Heart left ventricle (tissue), 16 donors: ENCODE measurements at places on chromosomes 13 and 19.
A peak's percentile ranks its signal among the peaks of the same experiment; 100 is the strongest.

GRCh38 chr13:26017932-26018665, 33.7 kb downstream of the SHISA2 start:
- no peak overlapping the region for H3K27ac ChIP-seq
- H3K27me3 ChIP-seq: peaks cover 5% of the 10 kb centered on the region
- no peak overlapping the region for H3K4me3 ChIP-seq
- DNase-seq: no peak

DNA sequence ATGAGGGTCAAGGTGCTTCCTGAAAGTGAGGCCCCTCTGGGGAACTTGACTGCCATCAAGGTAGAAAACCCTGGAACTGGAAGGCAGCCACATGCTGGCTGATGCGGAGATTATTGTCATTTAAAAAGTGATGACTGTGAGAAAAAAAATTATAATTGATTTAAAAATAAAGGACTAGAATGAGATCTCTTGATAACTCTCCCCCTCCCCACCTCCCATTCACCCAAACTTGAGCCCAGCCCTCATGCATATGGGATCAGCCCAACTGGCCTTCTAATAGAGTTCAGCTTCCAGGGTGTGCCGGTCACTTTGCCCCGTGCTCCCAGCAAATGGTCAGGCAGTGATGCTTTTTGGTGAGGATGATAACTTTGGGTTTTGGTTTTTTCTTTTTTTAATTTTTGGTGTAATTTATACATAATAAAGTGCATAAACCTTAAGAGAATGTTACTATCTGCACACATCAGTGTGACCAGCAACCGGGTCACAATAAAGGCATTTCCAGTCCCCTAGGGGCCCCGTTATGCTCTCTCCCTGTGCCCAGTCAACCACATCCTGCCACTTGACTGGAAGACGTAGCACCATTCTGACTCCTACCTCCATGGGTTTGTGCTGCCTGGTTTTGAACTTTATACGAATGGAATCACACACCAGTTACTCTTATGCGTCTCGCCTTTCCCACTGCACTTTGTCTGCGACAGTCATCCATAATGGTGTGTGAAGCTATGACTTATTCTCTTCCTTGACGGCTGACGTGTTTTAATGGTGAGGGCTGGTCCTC, 187.9 kb downstream of the USP12 start:
- H3K27ac ChIP-seq: peak overlapping the region; percentile 76
- H3K4me1 ChIP-seq: peaks cover 10% of the 10 kb centered on the region
- DNase-seq: no peak
- H3K36me3 ChIP-seq: no peaks in the 10 kb centered on the region
- no peaks in the 10 kb centered on the region for H3K27me3 ChIP-seq

DNA sequence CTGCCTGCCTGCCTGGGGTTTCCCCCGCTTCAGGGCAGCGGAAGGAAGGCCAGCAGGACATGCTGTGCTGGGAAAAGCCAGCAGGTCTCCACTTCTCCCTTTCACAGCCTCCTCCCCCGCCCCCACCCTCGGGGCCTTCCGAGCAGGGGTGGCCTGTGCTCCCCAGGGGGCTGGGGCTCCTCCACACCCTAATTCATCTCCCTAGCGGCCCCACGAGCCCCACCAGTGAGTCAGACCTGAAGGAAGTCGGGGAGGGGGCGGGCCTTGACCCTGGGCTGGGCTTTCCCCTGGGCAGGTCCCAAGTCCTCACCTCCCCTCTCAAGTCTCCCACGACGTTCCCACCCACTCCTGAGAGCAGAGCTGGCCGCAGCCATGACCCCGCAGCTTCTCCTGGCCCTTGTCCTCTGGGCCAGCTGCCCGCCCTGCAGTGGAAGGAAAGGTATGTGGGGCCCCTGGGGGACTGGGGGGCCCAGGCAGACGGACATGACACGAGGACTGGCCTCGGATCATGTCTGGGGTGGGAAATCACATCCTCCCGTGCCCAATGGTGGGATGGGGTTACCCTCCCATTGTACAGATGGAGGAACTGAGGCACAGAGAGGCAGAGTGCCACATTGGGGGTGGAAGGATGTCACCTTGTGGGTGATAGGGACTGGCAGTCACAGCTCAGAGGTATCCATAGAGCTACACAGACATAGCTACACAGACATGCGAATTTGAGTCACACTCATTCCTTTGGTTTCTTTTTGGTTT, at the start of gene EBI3:
EBI3 (plus strand) TSS at position 345 of the 753 bp plus-strand sequence; CDS start at position 373, 28 bp downstream.
- peaks cover 11% of the 10 kb centered on the region for H3K4me1 ChIP-seq
- H3K27ac ChIP-seq: no peak within 1 kb of the TSS
- DNase-seq: peak; percentile 31
- H3K36me3 ChIP-seq: no peaks in the 10 kb centered on the region
- peaks cover 25% of the 10 kb centered on the region for H3K27me3 ChIP-seq

DNA sequence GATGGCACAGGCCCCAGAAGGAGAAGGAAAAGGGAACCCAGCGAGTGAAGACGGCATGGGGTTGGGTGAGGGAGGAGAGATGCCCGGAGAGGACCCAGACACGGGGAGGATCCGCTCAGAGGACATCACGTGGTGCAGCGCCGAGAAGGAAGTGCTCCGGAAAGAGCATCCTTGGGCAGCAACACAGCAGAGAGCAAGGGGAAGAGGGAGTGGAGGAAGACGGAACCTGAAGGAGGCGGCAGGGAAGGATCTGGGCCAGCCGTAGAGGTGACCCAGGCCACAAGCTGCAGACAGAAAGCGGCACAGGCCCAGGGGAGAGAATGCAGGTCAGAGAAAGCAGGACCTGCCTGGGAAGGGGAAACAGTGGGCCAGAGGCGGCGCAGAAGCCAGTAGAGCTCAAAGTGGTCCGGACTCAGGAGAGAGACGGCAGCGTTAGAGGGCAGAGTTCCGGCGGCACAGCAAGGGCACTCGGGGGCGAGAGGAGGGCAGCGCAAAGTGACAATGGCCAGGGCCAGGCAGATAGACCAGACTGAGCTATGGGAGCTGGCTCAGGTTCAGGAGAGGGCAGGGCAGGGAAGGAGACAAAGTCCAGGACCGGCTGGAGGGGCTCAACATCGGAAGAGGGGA, 1.1 kb downstream of the PPP1R12C start:
- peak overlapping the region; percentile 91 for H3K4me3 ChIP-seq
- H3K27ac ChIP-seq: peak overlapping the region; percentile 97
- peak; percentile 81 for DNase-seq
- H3K27me3 ChIP-seq: no peaks in the 10 kb centered on the region
